ENCODE measurements at places on chromosomes 12 and 14.

DNA sequence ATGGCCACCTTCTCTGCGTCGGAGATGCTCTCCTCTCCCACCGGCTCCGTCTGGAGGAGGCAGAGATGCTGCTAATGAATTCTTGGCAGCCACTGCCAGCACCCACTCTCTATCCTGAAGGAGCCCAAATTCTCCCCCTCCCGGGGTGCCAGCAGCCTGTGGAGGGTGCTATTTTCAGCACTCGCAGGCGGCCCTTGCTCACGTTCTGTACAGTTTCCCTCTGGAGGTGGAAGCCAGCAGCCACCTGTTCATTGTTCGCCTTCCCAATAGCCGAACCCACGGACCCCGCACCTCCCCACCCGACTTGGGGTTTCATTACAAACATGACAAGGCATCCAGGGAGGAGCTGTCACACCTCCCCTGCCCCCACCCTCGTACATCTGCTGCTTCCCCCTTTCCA is 27.8 kb downstream of the SNRNP35 start:
- no peak for DNase-seq

DNA sequence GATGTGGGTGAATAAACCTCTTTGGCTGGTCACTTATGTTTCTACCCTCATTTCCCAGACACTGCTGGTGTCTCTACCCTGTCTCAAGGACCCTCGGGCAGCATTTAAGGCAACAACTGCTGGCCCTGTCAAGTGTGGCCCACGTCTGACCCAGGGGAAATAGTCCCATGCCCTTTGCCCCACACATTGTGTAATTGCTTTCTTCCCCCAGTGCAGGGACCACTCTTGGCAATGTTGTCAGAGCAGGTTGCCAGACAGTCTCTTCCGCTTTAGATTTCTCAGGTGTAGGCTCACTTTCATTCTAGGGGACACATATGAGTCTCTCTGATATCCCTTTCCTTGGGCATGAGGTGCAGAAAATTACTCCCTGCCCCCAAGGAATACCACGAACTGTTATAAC is 216.7 kb downstream of the TMEM117 start:
- DNase-seq: no peak

DNA sequence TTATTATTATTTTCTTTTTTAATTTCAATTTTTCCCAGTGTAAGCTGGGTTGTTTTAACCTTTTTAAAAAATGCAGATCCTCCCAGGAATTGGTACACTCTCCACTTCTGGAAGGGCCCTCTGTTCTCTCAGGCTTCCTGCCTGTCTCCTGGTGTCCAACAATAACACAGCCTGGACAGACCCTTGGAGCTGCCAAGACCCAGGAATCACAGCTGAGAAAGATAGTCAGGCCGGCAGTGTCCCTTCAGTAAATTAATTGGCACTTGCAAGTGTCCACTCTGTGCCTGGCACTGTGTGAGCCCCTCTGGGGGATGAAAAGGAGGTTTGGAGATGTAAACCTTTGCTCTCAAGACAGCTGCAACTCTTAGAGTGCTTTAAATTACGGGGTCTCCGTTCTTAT is 113.3 kb downstream of the SMOC1 start:
- DNase-seq: no peak

DNA sequence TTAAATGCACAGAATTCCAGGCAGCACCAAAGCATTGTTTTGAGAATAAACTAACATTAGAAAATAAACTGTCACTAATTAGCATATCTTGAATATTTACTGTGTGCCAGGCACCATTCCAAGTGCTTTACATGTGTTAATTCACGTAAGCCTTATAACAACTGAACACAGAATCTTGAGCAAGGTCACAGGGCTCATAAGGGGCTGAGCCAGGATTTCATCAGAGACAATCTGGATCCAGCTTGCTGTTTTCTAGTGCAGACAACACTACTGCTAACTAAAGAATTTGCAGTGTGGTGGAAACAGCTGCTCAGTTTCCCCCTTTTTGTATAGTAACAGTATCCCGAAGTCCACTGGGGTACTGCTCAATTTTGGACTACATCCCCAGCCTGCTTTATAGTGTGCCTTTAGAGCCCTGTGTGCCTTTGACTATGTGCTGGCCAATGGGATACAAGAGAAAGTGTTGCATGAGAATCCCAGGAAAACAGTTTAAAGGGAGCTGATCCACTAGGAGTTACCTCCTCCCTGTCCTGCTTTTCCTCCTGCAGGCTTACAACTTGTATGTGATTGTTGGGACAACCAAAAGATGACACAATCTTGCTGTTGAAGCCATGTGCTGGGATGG is 36.0 kb upstream of the RMST start:
- no peak for DNase-seq

DNA sequence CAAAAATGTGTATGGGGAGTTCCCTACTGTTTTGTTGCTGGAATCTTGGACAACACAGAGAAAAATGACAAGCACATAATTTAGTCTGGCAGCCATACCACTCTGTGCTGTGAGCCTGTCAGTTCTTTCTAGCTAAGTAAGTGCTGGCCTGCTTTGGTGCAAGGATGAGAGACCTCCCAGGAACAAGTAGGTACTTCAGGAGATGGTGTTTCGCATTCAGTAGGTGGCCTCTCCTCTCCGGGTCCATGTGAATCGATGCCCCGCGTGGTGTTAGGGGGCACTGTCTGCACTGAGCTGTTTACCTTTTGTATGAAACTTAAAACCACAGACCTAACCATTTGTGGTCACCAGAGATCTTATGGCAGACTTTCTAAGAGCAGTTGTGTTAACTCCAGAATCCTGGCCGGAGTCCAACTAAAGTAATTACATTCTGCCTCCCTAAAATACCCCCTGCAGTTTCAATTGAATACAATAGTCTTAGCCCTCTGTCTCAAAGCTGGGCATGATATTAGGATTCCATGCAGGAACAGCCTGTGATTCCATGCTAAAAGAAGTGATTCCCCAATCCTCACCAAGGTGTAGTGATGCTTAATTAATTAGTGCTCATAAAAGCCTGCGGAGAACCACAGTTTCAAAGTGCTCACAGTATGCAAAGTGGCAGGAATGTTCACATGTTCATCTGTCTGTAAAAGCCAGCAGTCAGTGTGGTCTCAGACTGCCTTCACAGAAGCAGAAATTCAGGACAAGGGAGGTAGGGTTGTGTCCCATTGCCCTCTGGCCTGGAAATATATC is 64.2 kb downstream of the LLPH start:
- DNase-seq: no peak

GRCh38 chr12:93719710-93720109 is 42.5 kb downstream of the CRADD start:
- DNase-seq: no peak

GRCh38 chr14:104460791-104461651 is 118.5 kb upstream of the C14orf180 start:
- no peak for DNase-seq

GRCh38 chr12:53452159-53453077 is 516 bp downstream of the PCBP2 start:
- peak; percentile 69 for DNase-seq

GRCh38 chr12:94073441-94074051 is 74.8 kb upstream of the PLXNC1 start:
- no peak for DNase-seq

DNA sequence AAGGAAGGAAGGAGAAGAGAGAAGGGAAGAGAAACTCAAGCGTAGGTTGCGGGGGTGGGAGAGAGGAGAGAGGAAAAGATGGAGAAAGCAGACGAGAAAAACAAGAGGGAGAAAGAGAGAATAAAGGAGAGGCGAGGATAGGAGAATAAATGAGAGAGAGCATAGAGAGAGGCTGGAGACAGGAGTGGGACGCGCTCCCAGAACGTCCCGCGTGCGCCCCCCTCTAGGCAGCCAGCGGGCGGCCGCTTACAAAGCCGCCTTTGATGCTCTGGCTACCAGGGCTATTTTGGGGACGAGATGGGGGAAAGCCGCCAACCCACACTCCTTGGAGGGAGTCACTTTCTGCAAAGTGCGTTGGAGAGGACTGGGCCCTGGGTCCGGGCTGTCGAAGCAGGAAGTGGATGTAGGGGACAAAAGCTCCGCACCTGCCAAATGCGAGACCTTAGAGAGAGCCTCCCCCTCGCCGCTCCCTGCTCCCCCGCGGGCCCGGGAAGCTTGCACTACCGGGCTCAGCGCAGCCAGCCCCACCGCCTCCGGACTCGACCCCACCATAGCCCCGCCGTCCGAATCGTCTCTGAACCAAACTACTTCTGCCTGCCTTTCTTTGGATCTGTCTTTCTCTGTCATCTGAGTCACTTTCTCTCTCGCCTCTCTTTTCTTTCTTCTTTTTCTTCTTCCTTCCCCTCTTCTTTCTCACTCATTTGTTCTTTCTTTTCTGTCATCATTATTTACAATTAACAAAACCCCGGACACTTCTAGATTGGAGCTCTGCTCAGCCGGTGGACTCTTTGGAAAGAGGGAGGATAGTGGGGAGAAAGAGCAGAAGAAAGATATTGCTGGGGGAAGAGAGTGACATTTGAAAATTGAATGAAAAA is 8.0 kb downstream of the ASCL1 start:
- DNase-seq: no peak

DNA sequence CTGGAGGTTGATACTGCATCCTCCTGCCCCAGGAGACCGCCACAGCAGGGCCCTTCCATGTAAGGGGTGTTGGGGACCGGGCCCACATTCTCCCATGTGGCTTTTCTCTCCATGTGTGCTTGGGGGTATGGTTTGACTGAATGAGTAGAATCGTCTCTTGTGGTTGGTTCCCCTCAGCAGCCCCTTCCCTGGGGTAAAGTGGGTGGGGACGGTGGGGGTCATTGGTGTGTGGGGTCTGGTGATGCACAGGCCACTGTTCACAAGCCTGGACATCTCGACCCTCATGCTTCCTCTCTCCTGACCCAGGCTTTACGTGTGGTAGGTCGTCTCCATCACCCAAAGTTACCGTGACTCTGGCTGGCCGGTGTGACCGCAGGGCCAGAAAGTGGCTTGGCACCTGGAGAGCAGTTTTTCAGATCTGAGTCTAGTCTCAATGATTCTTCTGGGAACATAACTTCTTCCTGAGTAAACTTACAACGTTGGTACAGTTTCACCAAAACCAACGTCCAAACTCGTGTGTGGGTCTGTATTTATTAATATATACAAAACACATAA is 17.7 kb downstream of the DCAF4 start:
- DNase-seq: no peak

GRCh38 chr14:55609681-55610080 is 29.7 kb downstream of the KTN1 start:
- no peak for DNase-seq

DNA sequence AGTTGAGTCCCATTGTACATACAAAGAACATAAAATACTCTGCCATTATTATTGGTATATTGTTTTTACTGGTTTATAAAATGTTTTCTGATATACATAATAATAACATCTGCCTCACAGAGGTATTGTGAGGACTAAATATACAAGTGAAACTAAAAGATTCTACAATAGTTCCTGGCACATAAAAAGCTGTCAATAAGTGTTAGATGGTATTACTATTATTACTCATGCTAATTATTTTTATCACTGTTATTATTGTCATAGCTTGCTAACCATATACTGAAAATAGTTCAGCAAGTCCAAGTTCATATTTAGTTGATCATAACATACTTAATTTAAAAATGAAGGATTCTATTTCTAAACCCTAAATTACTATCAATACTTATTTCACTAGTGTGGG is 34.4 kb downstream of the BTG1 start:
- DNase-seq: no peak

DNA sequence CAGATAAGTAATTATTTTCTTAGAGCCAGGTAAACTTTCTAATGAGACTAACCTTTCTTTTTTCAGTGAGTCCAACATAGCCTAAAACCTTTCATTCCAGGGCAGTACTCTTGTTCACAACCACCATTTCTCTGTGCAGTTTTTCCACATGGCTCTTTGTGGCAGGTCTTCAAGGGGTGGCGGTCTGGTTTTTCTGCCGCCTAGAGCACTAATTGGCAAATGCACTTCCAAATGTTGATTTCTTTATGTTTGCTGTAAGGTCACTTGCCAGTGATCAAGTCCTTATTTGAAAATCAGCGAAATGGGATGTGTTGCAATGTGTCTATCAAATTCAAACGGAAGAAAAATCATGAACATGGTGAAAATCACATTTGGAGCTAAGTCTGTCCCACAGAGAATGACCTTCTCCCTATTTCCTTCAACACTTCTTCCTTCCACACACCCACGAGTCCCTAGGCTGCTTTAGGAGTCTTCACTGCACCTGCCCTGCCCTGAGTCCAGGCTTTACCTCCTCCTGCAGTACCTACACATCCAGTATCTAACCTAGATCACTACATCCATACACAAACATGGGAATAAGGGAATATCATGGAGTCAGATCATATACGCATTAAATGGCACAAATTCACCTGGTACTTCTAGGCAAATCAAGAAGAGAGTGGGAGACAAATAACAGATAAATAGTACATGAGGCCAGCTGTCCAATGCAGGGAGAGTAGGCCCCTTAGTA is 1.9 kb downstream of the SRGAP1 start:
- DNase-seq: no peak

- DNase-seq: peak; percentile 24
Observed at GRCh38 chr12:22100958-22101748, 55.1 kb downstream of the CMAS start.

GRCh38 chr12:3117144-3117581 is 40.0 kb downstream of the TSPAN9 start:
- DNase-seq: peak; percentile 70

DNA sequence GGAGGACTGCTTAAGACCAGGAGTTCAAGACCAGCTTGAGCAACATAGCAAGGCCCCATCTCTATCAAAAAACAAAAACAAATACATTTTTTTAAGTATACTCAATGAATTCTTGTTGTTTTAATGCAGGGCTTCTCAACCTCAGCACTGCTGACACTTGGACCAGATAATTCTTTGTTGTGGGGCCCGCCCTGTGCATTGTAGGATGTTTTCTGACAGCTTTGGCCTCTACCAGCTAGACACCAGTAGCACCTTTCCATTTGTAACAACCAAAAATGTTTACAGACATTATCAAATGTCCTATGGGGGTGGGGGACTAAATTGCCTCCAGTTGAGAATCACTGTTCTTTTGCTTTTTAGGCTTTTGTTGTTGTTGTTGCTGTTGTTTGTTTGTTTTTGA is 128.1 kb upstream of the MDM1 start:
- DNase-seq: no peak

- no peak for DNase-seq
Observed at GRCh38 chr12:106434526-106434925, 77.0 kb downstream of the POLR3B start.

DNA sequence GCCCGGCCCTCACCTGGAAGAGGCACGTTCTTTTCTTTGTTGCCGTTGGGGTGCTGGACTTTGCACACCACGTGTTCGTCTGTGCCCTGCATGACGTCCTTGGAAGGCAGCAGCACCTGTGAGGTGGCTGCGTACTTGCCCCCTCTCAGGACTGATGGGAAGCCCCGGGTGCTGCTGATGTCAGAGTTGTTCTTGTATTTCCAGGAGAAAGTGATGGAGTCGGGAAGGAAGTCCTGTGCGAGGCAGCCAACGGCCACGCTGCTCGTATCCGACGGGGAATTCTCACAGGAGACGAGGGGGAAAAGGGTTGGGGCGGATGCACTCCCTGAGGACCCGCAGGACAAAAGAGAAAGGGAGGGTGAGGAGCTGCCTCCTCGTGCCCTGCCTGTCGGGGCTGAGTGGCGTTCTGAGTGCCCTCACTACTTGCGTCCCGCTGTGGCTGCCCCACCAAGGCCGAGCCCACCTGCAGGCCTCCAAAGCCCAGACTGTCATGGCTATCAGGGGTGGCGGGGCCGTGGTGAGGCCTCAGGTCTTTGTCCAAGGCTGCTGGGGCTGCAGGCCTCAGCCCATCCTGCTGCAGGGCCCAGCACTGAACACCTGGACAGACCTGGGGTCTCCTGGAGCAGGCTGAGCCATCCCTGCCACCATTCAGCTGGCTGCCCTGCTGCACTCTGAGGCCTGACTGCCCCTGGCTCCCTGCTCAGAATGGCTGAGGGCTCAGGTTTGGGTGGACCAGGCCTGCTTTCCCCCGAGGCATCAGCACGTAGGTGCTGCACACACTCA is 329.7 kb downstream of the TMEM121 start:
- no peak for DNase-seq

GRCh38 chr14:93183596-93184317 is 940 bp downstream of the MOAP1 start:
- DNase-seq: no peak

Data from GM04504 (cell line).